ENCODE measurements at places on chromosomes 12 and 14.

DNA sequence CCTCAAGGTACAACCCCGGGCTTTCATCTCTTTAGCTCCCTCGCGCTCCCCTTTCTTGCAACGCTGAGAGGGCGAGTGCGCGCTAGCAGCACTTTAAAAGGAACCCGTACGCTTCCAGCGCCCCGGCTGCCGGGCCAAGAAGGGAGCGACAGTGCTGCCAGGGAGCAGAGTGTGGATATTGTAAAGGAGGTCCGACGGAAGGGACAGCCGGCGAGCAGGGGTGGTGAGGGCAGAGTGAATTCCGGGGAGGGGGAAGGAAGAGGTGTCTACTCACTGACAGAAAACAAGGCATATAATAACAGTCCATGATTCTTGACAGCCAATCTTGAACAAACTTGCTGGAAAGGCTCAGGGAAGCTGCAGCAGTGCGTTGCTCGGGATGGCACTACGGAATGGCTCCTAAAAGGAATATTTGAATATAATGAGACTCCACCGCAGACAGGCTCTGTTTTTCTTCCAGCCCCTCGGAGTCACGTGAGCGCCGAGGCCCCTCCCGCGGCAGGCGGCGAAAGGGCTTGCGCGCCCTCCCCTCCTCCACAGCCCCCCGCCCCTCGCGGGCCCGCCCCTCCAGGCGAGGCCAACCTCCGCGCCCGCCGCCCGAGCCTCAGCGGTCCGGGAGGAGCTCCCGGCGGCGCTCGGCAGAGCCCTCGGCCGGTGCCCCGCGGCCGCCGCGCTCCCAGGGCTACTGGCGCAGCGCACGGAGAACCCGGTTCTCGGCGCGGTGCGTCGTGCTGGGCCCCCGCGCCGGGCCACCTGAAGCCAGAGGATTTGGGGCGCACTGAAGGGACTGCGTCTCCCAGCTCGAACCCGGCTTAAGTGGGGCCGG, 3.4 kb downstream of the BMP4 start:
- DNase-seq, result peak; percentile 67

GRCh38 chr14:58992935-58993334, 195.5 kb upstream of the DAAM1 start:
- DNase-seq, result no peak

- peak; percentile 73 for DNase-seq
Measured at GRCh38 chr14:35341751-35342488, 49.7 kb downstream of the PSMA6 start.

DNA sequence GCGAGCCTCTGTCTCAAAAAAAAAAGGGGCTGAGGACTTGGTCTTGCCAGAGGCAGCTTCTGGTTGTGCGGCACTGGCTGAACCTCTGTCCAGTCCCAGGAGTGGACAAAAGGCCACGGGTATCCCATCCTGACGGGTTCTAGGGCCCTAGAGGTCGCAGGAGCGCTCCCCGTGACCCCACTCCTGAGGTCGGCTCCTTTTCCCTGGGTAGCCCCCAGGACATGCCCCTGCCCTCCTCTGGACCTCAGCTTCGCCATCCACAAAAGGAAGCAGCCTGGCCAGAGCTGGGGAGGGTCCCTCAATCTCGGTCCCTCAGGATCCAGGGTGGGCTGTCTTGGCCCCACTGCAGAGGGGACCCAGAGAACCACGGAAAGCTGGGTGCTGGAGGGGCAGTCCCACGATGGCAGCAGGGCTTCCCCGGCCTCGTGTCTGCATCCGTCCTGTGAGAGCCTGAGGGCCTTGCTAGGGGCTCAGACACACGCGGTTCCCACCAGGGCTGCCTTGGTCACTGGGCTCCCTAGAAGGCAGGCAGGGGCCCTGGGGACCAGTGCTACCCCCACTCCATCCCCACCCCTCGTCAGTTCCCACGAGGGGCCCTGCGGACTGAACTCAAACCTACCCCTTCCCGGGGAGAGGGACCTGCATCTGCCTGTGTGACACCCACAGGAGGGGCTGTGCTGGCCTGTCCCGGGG, 31.1 kb downstream of the ASCL4 start:
- no peak for DNase-seq

DNA sequence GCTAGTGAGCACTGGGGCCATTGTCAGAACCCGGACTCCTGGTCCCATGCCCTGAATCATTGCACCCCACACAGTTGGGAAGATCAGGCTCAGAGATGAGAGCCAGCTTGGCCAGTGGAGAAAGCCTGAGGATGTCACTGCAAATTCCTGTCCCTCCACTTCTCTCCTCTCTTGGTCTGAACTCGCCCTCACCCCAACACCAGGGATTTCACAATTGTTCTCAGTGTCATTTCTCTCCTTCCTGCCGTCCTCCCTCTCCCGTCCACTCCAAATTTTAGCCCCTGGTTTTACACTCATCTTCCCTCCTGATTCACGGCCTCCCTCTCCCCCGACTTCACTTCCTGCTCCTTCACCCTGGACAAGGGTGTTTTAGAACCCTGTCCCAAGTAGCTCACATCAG, 11.1 kb downstream of the KRT75 start:
- DNase-seq, result no peak

DNA sequence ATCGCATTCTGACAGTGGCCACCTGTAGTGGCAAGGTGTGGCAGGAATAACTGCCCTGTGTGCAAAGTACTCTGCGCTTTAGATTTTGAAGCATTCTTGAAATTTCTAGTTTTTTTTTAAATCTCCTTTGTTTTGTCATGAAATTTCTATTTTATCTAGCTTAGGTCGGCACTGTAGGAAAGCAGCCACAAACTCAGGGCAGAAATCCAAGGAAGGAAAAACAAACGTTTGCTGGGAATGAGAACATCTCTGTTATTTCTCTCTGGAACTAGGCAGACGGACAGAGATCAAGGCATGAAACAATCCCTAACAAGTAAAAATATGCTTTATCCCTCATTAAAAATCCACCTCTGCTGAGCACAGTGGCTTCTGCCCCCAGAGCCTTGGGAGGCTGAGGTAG, 1.3 kb upstream of the NR2C1 start:
- DNase-seq, result no peak

GRCh38 chr12:110869026-110869425, 22.2 kb downstream of the CCDC63 start:
- DNase-seq, result no peak

GRCh38 chr14:99568567-99569560, 35.1 kb downstream of the CCDC85C start:
- DNase-seq, result peak; percentile 65

DNA sequence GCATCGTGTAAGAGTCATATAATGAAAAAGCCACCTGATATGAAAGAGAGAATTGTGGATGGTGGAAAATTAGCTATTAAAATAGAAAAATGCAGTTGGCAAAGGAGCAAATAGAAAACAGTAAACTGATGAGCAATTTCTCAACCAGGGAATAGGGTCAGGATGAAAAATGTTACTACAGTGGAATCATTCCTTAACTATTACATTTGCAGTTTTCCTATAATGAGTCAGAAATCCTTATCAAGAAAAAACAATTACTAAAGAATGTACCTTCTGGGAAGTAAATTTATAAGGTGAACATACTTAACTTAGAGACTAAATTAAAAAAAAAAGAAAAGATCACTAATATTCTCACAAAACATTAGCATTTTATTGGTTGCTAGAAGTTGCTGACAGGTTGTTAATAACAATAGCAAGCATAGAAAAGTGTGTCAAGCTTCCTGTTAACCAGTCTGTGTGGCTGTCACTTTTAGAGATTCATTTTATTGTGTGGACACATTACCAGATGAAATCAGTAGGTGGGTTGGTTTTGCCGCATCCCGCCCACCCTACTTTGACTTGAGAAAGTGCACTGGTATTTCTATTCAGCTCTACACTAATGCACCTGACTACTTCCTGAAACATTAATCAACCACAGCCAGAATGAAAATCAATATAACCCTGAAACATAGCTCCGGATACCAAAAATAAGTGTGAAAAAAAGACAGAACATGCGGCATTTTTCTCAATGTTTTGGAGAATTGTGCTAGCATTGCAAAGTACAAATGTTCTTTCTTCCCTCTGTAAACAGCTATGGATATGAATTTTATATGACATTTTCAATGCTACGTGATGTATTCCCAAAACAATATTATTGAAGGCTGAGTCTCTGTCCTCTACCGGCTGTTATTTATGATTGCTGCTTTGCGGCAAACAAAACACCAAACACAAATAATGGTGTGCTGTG, 576.7 kb downstream of the SLC16A7 start:
- no peak for DNase-seq

- DNase-seq, result no peak
Measured at GRCh38 chr12:105102673-105103072, 4.9 kb upstream of the WASHC4 start.

DNA sequence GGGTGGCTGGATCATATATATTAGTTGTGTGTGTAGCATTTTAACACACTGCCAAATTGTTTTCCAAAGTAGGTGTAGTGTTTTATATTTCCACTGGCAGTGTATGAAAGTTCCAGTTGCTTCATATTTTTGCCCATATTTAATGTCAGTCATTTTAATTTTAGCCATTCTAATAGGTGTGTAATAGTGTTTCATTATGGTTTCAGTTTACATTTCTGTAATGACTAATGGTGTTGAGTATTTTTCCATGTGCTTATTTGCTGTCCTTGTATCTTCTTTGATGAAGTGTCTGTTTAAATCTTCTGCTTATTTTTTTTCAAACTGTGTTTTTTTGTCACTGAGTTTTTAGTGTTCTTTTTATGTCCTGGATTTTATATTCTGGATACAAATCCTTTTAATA, 8.7 kb downstream of the TBC1D15 start:
- no peak for DNase-seq

DNA sequence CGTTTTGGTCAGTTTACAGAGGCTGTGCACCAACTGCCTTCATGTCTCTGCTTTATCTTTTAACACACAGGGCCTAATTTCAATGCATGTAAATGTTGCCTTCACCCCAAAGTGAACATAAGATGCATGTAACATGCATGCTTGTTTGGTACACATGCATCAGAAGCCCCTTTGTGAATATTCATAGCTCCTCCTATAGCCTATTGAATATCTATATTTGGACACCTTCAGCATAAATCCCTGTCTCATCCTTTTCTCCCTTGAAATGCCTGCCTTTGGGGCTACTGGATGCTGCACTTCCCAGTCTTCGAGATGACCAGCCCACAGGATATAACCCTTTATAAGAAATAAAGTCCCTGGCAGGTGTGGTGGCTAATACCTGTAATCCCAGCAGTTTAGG, 57.7 kb upstream of the FAM181A start:
- no peak for DNase-seq

DNA sequence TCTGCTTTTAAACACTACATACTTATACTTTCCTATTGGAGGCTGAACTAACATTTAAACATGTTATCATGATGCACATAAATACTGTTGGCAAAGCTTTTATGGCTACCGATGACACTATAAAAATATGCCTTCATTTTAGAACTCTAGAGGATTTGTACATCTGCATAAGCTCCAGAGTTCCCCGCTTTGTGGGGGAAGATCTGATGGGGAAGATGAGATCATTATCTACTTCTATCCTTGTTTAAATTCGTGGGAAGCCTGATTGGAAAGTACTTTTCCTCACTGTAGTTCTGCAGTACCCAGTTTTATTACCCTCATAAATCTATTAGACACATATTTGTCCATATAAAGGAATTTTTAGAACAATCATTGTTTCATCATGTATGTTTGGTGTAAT, 299.6 kb upstream of the ATP2B1 start:
- no peak for DNase-seq

- DNase-seq, result no peak
Measured at GRCh38 chr14:101294136-101294535, 267.2 kb upstream of the DIO3 start.

- no peak for DNase-seq
Measured at GRCh38 chr12:91074154-91074709, 16.4 kb upstream of the KERA start.

DNA sequence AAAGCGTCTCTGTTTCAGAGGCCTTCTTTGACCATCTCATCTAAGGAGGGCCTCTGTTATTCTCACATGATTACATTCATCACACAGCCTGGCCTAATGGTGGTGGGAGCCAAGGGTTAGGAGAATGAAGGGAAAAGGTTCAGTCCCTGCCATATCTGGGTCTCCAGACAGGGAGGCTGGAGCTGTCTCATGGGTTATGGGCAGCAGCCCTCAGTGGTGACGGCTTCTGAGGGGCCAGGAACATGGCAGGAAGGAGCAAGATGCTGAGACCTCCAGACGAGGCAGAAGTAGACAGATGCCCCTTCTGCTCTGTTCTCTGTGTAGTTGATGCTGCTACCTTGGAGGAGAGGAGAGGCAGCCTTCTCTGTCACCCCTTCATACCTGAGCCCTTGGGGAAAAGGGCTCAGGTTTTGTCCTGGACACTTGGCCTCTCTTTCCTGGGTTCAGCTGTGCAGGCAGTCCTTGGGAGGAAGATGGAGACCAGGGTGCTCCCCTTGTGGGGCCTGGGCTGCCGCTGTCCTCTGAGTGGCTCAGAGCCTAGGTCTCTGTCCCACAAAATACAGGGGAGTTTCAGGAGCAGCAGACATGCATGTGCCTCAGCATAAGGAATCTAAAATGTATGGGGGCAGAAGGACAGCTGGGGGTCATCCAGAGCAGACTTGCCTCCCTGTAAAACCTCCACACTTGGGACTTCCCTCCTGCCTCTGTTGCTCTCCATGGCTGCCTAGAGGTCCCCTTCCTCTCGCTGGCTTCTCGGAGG, 3.6 kb downstream of the IFI27L2 start:
- DNase-seq, result no peak

GRCh38 chr12:66693901-66694513, 15.1 kb upstream of the GRIP1 start:
- DNase-seq, result peak; percentile 75

DNA sequence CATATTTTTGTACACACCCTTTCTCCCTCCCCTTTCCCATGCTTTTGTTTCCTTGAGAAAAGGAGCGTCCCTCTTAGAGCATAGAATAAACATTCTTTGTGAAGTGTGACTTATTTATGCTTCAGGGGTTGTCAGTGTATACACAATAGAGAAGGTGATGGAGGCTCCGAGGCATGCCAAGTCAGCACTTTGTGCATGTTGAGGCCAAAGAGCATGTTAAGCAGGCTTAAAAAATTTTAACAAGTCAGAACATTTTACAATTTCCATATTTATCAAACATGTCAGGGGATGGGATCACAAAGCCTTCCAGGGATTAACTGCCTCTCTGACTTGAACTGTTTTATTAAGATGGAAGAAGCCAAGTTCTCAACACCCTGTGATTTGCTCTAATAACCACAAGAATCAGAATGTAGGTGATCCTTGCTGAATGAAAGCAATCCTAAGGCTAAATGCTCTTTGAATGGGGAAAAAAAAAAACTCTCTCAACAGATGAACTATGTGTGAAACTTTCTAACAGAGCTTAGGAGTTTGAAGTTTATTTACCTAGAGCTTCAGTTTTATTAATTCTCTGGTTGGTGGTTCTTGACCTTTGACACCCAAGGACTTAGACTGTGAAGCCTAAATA, 223.1 kb downstream of the RAD51B start:
- DNase-seq, result no peak

- no peak for DNase-seq
Measured at GRCh38 chr12:41627476-41627875, 439.4 kb downstream of the PDZRN4 start.

GRCh38 chr12:77040231-77040630, 25.1 kb downstream of the E2F7 start:
- DNase-seq, result no peak

DNA sequence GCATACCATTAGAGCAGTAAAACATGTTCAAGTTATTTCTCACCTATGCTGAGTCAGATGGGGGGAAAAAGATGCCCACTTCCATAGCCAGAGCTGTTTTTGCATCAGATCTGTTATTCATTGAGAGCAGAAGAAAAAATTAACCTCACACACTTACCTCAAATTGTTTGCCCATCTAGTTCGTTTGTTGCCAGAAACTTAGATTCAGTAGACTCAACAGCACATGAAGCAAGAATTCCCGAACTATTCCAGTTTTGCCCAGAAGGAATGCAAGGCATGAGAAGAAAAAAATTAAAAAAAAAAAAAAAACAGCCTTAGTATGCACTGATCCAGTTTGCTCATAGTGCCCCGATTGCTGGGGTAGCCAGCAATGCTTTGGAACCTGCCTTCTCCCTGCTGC, 12.4 kb upstream of the DPF3 start:
- peak; percentile 95 for DNase-seq
